BJ (cell line): ENCODE measurements at places on chromosomes 11 and 22.

DNA sequence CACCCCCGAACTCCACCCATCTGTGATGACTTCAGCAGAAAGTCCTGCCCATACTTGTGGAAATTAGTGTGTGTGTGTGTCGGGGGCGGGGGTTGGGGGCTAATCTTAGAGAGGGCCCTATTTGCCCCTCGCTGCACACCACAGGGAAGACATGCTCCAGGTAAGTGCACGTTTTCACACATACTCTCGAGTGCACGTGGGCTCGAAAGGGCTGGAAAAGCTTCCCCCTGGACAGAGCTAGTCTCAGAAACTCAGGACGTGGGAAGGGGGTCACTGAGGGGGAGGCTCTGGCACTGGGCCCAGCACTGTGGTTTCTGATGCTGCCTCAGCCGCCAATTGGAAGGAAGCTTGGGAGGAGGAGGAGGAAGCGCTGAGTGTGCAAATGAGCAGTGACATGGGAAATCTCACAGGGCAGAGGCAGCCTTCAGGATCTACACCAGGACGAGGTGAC, 40.7 kb upstream of the CD82 start:
- DNase-seq, result no peak

DNA sequence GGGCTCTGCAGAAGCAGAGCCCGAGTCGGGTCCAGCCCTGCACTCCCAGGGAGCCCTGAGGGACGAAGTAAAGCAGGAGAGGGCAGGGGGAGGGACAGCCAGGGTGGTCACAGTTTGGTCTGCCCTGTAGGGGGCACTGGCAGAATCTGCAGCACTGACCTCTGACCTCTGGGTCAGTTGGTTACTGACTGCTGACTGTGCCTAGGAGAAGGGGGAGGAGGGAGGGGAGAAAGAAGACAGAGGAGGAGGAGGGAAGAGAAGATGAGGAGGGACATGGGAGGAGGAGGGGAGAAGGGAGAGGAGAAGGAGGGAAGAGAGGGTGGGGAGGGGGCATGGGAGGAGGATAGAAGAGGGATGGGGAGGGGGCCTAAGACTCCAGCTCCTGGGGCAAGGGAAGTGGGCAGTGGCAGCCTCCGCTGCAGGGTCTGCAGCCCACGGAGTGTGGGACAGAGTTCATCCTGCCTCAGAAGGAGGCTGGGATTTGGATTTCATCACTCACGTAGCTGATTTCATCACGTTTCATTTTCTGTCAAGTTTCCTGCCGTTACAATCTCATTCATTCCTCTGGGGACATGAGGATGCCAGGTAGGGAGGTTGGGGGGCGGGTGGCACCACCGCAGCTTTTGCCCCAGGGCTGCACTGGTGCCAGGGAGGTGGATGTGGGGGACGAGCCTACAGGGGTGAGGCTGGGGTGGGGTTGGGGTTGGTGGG, 55.2 kb downstream of the FLRT1 start:
- no peak for DNase-seq

GRCh38 chr11:20337526-20338154, 25.9 kb upstream of the HTATIP2 start:
- no peak for DNase-seq

DNA sequence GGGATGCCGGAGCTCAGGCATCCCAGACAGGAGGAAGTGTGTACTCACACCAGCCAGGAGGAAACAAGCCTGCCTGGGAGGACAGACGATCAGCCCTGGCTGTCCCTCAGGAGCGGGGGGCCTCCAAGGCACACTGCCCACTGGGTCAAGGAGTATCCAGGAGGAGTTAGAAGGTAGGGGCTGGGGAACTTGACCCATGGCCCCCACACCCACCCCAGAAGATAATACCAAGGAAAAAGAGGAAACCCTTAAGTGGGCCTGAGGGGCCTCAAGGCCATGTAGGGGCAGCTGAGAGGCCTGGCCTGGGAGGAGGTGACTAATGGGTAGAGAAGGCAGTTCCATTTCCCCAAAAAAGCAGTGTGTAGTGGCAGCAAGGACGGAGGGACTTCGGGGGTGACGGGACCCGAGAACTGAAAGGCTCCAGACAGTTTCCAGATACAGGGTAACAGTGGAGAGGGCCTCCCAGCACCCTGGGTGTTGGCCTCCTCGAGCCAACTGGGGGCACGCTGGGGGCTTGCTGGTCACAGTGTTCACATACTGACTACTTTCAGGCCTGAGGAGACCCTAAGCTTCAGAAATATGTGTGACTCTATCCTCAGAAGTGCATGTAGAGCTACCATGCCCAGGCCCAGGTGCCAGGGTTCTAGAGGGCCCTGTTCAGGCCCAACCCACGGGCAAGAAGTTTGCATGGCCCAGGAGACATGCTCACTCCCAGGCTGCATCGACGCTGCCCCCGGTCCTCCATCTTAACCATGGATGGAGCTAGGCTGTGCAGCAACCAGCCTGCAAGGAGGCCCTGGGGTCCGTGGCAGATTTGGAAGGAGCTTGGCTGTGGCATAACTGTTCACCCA, 75.7 kb upstream of the PITPNB start:
- no peak for DNase-seq

DNA sequence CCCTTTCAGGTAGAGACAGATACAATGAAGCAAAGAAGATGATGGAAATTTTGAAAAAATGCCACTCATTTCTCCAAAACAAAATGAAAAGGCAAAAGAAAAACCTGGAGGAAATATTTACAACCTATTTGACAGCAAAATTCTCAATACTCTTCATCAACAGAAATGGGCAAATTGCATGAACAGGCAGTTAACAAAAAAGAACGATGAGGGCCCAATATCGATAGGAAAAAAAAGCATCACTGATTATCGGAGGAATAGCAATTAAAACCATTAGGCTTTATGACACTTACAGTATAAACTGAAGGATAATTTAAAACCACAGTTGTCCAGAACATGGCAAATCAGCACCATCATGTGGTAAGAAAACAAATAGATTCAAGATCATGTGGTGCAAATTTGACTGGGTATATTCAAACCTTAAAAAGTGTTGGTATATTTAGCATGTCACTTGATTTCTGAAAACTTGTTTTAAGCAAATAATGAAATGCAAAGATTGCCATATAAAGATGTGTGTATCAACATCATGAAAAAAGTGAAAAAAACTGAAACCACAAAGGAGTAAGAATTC, 222.9 kb downstream of the BRD1 start:
- no peak for DNase-seq

DNA sequence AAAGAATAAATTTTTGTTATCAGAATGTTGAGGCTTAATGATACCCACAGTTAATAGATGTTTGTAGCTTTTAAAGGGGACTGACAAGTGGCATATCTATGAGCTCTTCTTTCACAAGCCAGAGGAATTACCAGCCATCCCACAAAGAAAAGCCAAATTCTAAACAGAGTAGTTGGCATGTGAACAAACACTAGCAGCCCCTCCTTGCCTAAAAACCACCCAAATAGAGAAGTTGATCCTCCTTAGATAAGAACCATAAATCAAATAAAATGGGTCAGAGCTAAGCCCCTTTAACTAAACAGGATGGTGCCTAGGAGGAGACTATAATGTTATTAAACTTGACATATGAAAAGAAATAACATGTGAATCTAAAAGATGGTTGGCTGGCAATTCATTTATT, 11.4 kb downstream of the LPXN start:
- DNase-seq, result no peak

- DNase-seq, result no peak
These were observed 1.7 kb downstream of the TYMP start for GRCh38 chr22:50527921-50528681.

- no peak for DNase-seq
These were observed 72.9 kb upstream of the WNT7B start for GRCh38 chr22:46049726-46050450.

- DNase-seq, result no peak
These were observed 40.9 kb downstream of the DGCR2 start for GRCh38 chr22:19081351-19081750.

- no peak for DNase-seq
These were observed 102.9 kb downstream of the MTNR1B start for GRCh38 chr11:93072229-93072914.

- DNase-seq, result no peak
These were observed 8.1 kb upstream of the PLAAT3 start for GRCh38 chr11:63622323-63622722.

DNA sequence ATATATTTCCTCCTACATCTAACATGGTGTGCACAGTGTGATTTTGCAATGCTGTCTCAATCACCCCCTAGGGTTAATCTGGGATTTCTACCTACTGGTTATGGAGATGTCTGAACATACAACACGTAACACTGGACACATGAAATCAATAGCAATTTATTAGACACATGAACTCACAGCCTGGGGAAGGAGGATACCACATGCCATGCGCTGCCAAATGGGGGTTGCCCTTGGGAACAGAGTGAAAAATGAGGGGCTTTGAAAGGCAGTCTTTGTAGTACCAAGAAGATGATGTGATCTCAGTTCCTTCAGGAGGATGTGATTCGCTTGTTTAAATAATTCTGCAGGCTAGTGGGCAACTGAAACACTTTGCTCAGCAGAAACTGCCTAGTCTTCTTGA, 253.6 kb upstream of the LRRC4C start:
- no peak for DNase-seq
